ENCODE measurements at places on chromosomes 16 and 17.

DNA sequence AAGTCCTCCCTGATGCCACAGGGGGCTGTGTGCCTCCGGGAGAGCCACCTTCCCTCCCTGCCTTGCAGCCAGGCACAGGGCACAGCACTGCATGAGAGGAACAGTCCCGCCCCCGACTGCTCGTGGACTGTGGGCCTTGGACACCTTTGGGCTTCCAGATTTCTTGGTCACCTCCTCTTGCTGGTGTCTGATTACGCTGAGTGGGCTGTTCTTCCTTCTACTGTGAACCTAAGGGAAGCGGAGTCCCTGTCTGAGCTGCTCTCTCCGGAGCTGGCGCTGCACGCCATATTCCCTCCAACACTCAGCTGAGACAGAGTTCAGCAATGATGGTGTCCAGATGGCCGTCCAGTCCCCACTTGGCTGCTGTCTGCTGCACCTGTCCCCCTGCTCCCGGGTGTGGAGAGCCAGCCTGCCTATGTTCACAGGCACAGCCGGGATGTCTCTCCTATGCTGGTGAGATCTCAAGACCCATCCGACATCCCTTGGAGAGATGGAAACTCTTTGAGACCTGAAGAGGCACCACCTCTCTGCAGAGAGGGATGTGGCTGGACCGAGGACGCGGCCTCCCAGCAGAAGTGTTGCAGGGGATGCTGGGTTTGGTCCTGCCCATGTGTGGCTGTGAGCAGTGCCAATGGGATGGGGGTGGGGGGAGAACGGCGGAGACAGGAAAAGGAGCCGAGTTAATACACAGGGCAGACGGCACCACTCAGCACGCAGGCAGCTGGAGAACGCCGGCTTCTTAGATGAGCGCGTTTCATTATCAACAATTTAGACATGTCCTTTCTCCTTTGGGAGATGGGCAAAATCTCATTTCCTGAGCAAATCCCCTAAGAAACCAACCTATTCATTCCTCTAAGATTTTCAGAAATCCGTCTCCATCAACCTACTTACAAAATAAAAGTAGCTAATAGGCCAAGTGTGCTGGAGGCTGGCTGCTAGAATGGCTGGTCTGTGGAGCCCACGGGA, 171.9 kb downstream of the ENGASE start:
- no peak for ATAC-seq

DNA sequence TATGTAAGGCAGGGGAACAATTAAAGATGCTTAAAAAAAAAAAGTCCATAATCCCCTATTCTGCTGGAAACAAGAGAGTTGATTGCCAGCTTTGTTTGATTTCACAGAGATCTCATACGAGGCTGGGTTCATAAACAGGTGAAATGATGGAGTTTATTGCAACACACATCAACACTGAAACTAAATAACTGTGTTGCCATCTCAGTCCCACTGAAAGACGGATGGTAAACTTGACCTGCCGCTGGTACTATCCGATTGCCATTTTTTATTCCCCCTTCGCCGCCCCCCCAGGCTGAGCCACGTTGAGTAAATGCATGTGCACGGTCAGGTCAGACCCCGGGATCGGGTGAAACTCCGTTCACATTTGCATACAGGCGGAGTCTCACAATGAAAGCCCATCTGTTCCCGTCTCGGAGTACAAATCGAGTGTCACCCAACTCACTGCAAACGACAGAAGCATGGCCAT, 119.2 kb downstream of the SKAP1 start:
- no peak for ATAC-seq

GRCh38 chr16:71499775-71500364, 10.7 kb upstream of the ZNF19 start:
- ATAC-seq, result peak; percentile 48

DNA sequence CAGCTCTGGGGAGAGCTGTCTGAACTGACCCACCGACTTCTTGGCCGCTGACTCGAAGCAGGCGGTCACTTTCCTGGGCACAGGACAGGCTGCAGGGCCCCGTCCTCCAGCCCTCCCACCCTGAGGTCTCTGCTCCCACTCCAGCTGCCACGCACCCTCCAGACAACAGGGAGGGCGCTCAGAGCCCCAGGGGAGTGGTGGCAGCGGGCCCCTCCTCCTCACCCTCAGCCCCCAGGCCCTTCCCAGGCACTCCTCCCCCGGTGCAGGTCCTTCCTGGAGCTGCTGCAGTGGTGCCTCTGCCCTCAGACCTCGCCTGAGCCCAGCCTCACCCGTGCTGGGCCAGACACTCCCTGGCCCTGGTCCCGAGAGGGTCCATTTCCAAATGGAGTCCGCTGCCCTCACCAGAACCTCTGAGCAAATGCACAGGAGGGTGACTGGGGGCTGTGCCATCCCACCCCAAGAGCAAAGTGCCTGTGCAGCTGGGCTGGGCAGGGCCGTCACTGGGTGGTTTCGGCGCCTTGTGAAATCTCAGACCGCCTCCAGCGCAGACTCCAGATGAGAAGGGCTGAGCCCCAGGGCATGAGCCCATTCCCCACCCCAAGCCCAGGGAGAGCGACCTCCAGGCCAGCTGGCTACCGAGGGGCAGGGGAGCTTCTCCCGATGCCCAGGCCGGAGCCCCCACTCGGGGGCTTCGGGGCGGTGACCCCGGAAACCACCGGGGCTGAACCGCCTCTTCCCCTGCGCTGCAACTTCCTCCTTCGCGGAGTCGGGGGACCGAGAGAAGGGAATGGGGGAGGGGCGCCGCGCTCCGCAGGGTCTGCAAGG, 717 bp downstream of the CYBA start:
- no peak for ATAC-seq

DNA sequence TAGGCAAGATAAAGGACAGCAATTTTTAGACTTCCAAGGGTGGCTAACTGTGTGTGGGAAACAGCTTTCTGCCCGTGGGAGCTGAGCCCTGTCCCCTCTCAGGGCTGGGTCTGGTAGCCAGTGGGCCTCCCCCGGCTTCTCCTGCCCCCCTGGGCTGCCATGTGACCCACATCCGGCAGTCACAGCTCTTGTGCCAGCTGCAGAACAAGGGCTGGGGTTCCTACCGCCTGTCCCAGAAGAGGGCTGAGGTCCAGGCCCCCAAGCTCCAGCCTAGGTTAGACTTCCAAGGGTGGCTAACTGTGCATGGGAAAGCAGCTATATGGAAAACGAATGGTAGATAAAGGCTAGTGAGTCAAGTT, 6.1 kb downstream of the GAST start:
- no peak for ATAC-seq

GRCh38 chr16:58041628-58041955, 16.0 kb downstream of the MMP15 start:
- ATAC-seq, result no peak

- no peak for ATAC-seq
These were observed 35.3 kb upstream of the TBC1D3K start for GRCh38 chr17:37888881-37889280.

DNA sequence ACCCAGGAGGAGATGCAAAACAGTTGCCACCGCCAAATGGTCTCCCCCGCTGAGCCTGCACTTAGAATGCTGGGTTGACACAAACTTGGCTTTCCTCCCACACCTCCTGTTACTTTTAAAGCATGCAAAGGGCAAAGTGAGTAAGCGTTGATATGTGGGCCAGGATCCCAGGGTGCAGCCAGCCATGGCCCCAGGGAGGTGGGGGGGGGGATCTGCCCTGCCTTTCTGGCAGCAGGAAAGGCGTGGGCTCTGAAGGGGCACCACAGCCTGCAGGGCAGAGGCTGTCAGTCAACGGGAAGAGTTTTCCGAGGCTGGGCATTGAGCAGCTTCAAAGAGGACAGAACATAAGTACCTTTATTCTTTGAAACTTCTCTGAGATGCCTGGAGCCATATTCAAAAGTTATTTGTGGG, 142.3 kb downstream of the ABCC12 start:
- ATAC-seq, result no peak

DNA sequence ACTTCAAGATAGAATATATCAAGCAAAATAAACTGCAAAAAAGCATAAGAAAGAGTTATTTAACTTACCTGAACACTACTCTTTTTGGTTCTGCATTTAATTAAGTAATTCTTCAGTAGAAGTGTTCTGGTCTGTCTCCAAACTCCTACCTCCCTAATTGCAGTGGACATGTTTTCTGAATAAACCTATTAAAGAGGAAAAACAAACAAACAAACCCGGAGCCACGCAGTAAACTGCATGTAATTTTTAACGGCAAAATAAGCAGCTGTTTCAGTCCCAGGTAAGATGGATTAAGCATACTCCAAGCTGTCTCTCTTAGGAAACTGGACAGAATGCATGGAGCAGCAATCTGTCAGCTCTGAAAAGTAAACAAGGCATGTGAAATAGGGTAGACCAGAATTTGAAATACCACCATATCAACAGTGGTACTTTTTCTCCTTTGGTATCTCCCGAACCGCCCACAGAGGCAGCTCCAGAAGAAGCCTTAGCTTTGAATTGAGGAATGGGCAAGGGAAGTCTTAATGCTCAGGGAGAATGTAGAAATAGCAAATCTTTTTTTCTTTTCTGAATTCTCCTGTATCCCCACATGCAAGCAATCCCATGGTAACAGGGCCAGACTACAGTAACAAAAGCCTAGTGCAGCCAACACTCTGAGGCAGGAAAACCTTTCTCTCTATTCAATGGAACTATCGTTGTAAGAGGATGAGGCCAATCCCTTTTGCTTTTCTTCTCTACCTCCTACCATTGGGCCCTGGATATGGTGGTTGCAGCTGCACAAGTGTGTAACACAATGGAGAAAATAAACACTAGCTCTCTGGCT, 12.5 kb downstream of the ABCA5 start:
- ATAC-seq, result no peak
